ENCODE measurements at places on chromosomes 2 and 18.

- no peak for DNase-seq
Measured at GRCh38 chr2:76667821-76668271, 854.3 kb downstream of the LRRTM4 start.

DNA sequence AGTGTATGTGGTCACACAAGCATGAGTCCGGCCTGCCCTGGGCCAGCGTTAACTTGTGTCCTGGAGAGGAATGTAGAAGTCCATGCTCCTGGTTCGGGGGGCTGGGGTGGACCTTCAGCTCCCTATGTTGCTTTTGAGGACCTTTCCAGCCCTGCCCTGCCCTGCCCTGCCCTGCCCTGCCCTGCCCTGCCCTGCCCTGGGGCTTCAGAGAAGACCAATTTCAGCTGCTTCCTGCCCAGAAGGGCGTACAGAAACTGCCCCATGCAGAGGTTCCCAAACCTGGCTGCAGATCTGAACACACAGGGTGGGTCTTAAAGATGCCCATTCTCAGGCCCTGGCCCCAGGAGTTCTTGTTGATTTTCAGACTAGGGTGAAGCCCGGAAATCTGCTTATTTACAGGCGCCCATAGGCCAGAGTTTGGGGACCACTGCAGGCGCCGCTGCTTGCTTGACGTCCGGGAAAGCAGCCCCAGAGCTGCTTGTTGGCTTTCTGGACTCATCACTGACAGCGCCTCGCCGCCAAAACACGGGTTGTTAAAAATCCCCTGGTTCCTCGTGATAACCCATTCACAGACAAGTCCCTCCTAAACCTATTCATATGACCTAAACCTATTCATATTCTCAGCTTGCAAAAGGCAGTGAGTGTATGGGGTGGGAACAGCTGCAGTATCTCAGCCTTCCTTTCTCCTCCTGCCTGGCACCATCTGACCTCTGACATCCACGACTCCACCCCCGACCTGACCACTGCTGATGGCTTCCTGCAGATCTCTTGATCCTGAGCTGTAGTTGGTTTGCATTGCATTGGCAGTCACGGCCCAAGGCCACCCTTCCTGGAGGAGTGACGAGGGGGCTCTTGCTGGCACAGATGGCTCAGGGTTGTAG is 198.3 kb downstream of the GLI2 start:
- DNase-seq = no peak

- DNase-seq = no peak
Measured at GRCh38 chr2:188078534-188078933, 213.1 kb upstream of the GULP1 start.

- no peak for DNase-seq
Measured at GRCh38 chr18:48754993-48755473, 195.7 kb downstream of the SMAD7 start.

GRCh38 chr2:60565472-60565871 is 12.0 kb upstream of the BCL11A start:
- DNase-seq = peak; percentile 62

DNA sequence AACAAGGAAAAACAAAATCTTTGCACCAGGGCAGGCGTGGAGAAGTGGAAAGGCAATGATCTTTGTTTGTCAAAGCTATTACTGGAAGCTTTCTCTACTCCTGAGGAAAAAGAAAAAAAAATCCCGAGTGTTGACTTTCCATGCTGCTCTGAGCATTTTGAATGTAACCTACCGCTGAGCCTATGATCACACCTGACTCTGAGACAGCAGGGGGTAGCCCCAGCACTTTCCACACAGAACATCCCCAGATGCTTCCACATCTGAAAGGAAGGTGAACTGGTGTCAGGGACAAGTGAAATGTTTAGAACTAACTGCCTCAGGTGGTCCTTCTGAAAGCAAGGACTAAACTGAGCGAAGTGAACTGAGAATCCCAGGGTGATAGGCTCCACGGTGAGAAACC is 1315.1 kb upstream of the DDX18 start:
- DNase-seq = no peak

- no peak for DNase-seq
Measured at GRCh38 chr2:47243596-47244323, 88.7 kb upstream of the STPG4 start.

GRCh38 chr2:231542136-231542535 is 11.9 kb upstream of the NMUR1 start:
- DNase-seq = no peak

DNA sequence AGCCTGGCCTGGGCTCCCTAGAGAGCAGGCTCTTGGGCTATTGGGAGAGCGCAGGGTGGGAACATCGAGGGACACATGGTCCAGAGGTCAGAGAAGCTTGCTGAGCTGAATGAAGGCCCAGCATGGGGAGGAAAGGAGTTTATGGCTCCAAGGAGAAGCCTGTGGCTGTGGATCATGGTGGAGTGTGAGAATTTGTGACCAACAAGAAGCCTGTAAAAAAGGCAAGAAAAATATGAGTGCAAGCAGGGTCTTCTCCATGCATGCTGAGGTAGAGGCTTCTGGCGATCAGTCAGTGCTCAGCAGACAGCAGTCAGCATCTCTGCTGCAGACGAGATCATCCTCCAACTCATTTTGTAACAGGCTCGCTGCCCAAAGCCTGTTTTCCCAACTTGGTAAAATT is 1.3 kb upstream of the SCYGR3 start:
- no peak for DNase-seq

- DNase-seq = peak; percentile 87
Measured at GRCh38 chr2:157404363-157404762, 39.5 kb downstream of the CYTIP start.

DNA sequence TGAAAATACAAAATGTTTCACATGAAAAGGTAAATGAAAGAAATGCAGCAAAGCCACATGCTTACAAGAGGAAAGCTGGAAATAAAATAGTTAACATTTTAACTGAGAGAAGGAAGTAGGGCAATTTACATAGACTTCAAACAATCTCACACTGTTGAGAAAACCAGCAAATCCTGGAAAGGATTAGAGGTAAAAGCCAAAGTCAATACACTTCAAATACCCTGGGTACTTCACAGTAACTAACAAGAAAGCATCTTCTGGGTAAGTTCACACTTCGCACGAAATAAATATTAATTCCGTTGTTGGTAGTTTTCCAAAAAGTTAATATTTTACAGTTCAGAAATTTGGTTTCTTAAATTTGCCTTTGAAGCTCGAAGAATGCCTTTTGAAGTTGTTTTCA is 3.5 kb upstream of the ERICH2 start:
- no peak for DNase-seq

DNA sequence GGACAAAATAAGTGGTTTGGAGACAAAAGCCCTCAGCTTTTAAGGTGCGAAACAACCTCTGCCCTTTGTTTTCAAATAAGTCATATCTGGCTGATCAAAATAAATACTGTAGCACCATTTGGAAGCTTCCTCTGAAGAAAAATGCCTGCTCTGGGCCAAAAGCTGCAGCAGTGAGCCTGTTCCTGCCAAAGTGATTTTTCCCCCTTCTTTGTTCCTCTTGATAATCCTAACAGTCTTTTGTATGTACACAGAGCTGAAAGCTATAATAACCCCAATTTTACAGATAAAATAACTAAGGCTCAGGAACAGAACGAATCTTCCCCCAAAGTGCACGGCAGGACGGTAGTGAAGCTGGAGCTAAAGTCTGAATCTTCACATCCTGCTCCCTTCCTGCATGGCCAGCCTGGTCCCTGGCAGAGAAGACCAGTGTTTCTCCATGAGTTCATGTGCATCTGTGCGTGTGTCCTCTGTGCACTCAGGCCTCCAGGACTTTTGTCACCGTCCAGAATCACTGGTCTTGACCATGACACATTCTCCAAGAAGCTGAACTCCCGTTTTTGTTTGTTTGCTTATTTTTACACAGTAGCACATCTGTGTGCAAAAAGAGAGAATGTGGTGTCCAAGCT is 2114.1 kb upstream of the PIK3C3 start:
- DNase-seq = no peak

DNA sequence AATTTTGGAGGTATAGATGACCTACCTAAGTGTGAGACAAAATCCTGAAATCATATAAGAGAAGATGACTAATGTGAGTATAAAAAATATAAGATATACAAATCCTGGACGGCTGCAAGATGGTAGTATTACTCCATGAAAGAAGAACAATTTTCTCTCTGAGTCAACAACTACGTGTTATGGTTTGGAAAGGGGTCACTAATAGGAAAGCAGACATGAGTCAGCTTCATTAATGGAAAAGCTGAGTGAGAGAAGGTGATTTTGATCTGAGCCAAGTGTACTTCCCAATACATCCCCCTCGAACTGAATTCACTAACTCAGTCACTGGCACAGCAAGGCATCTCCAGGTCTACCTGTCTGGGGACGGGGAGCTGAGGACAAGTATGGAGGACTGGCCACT is 20.1 kb upstream of the SELENOI start:
- DNase-seq = no peak

- DNase-seq = no peak
Measured at GRCh38 chr2:8538931-8539621, 142.8 kb upstream of the ID2 start.

DNA sequence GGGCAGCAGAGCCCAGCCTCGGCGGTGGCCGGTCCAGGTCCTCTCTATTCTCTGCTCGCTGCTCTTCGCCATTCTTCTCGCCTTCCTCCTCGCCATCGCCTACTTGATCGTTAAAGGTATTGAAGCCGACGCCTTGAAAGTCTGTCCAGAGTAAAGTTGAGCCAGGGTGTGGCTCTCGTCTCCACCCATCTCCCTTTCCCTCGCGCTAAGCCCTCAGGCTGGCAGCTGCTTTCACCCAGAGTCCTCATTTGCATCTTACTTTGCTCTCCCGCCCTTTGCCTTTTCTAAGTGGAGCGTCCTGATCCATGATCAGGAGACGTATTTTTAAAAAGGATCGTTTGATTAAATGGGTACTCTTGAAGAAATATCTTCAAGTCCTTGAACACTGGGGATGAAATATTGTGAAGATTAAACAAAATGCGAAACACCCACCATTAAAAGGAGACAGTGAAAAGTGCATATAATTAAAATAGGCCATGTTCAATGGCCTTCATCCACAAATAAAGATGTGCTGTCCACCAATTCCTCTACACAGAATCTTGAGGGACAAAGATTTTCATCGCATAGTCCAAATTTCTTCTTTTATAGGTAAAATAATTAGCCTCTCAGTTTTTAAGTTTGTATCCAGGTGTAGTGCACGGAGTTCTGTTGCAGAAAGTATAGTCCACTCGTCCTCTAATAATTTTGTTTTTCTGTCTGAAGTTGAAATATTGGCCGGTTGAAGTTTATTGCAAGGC is 657 bp downstream of the ARL6IP6 start:
- peak; percentile 74 for DNase-seq

DNA sequence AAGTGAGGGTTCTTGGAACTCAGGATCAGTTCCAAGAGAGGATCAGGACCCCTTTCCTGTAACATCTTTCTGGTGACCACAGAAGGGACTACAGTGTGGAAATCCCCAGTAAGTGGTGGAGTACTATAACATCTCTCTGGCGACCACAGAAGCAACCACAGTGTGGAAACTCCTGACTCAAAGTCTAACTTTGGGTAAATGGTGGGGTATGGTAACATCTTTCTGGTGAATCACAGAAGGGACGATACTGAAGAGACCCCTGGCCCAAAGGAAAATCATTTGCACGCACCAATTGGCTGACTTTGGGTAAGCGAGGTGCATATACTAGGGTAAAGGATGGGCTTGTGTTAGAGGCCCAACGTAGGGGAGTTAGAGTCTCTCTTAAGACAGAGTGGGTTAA is 56.3 kb upstream of the GULP1 start:
- no peak for DNase-seq

DNA sequence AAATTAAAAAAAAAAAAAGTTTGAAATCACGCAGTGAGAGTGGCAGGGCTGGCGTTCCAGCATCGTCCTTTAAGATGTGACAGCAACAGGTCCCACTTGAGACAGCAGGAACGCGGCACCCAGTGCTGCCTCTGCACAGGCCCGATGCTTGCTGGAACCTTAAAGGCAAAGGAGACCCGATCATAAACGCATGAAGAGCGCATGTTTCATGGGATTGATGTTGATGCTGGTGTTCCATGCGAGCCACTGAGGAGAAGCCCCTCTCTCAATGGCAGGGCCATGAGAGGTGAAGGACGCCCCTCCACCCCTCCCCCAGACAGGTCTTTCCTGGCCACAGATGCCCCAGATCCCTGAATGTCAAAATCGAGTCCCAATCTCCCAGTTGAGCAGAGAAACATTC is 17.9 kb upstream of the ALPI start:
- DNase-seq = no peak

DNA sequence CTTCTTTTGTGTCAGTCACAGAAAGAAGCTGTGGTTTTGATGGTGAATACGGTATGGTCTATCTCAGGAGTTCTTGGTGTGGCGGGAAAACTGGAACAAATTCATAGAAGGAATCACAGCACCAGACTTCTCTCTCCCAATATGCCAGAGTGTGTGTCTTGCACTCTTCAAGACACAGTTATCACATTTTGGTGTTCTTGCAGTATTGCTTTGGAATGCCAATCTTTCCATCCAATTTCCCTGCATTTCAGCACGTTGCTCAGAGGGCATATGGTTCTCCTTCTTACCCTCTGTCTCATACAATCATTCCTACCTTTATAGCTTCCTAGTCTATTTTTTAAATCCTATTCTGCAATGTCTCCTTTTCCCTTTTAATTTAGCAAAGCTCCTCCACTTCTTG is 216.3 kb downstream of the TMEM182 start:
- DNase-seq = no peak

DNA sequence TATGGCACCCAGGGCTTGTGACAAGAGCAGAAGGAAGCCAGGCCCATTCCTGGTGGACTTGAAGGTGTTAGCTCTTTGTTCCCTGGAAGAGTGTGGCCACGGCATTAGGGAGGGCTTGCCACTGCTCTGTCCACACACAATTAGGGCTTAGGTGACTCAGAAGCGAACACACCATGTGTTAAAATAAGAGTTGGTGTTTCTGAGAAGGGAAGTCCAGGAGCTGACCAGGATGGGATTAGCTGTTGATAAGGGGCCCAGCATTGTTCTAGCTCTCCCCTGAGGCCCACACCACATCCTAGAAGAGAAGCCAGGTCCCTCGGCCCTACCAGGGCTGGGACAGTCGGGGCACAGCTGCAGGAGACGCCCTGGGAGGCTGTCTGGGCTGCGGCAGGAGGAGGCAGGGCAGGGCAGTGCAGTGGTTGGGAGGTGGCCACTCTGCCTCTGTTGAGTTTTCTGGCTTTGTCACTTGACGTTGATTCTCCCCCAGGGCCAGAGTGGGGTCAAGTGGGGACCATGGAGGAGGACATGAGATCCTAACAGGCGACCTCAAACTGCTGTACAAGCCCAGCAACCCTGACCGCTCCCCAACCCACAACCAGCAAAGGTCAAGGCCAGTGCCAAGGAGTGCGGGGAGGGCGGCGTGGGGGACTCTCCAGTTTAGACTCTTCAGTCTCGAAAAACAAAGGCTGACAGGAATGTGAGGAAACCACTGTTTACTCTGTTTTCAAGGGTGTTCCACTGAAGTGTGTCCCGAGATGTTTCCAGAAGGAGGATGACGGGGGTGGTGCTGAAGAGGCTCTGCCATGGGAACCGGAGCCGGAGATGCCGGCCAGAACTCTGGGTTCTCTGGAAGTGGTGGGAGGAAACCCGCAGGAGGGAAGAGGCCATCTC is 16.8 kb downstream of the GNLY start:
- DNase-seq = no peak
